NCI-H2107 (cell line): ENCODE measurements at places on chromosomes 11 and 22.

- no peak for DNase-seq
These were observed 120.8 kb downstream of the NECTIN1 start for GRCh38 chr11:119608201-119608600.

GRCh38 chr22:49326558-49326957, 501.1 kb downstream of the BRD1 start:
- DNase-seq = no peak

DNA sequence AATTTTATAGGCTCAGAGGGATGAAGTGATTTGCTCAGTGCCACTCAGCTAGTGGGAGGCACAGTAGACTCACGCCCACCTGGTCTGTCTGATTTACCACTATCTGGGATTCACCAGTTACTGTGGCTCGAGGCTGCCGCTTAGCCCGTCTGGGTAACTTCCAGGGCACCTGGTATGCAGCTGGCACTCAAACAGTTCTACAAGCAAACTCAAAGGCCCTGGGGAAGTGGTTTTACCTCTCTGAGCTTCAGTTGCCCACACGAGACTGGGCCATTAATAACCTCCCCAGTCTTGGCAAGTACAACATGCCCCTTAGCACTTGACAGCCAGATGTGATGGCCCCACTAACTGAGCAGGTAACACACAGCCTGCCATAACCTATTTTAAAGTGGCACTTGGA, 2.6 kb downstream of the GDPD5 start:
- no peak for DNase-seq

DNA sequence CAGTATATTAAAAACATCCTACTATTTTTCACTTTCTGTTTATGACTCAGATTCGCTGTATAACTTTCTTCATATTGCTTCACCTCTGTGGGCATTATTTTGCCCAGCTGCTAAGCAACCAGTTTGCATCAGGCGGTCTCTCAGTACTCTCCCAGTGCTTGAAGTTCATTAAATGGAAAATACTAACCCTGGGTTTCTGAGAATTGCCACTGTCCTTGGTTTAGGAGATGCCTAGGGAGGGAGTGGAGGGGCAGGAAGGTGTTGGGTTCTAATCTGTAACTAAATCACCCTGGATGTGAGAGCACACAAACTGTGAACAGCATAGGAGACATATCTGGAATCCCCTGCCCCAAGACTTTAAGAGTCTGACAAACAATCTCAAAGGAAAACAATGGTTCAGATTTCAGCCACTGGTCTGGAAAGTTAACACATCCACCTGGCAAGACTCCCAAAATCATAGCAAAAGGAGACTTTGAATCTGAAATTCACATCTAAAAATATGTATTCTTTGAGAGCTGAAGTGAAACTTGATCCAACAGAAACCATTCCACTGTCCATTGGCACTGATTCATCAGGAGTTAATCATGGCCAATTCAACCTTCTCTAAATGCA, 540.0 kb downstream of the SOX6 start:
- no peak for DNase-seq

GRCh38 chr11:48043991-48044512, 63.7 kb downstream of the PTPRJ start:
- no peak for DNase-seq

- no peak for DNase-seq
These were observed 130.8 kb downstream of the TRIM29 start for GRCh38 chr11:120007144-120007543.

GRCh38 chr22:20412474-20413216, 18.7 kb downstream of the ZNF74 start:
- no peak for DNase-seq

- DNase-seq = no peak
These were observed 228.5 kb upstream of the SESN3 start for GRCh38 chr11:95459291-95460042.

DNA sequence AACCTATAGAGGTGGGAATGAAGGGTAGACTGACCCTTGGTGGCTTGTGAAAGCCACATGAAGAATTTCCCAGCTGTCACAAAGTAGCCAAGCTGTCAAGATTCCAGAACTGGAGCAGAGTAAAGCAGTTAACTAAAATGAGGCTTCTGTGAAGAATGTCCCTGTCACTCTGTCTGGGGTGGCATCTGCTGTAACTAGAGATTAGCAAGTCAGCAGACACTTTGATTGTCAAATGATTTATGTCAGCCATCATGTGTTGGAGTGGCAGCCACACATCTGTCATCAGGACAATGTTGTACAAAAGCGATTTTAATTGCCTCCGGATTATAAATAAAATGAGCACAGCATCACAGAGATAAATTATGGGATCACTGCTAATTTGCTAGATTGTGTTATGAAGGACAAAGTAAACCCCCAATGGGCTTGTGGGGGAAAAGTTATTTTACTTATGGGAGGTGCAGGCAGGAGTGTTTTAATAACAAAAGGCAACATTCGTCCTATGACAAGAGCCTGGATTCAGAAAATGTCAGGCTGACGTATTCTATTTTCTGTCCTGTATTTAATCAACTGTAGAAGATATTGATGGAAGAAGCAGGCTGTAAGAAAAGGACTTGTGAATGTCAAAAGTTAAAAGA, 270.9 kb downstream of the FAM181B start:
- no peak for DNase-seq

DNA sequence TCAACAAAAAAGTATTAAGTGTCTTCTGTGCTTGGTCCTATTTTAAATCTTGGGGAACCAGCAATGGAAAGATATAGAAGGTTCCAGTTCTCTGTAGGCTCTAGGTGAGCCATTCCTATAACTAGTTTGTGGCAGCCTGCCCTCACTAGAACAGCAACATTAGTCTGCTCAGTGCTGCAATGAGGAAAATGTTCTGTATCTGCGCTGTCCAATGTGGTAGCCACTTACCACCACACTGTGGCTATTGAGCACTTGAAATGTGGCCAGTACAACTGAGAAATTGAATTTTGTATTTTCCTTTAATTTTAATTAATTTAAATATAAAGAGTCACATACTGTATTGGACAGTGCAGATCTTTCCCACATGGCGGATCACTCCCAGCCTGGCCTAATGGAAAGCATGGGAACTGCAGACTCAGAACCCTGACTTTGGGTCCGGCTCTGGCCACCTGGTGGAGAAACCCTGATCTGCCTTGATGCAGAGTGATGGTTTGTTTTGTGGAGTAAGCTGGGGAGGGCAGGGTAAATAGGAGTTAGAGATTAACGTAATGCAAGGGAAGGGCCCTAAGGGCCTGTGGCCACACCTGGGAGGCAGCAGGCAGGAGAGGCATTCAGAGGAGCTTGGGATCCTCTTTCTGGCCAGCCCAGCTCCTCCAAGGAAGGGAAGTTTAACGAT, 101.0 kb downstream of the ME3 start:
- DNase-seq = no peak

DNA sequence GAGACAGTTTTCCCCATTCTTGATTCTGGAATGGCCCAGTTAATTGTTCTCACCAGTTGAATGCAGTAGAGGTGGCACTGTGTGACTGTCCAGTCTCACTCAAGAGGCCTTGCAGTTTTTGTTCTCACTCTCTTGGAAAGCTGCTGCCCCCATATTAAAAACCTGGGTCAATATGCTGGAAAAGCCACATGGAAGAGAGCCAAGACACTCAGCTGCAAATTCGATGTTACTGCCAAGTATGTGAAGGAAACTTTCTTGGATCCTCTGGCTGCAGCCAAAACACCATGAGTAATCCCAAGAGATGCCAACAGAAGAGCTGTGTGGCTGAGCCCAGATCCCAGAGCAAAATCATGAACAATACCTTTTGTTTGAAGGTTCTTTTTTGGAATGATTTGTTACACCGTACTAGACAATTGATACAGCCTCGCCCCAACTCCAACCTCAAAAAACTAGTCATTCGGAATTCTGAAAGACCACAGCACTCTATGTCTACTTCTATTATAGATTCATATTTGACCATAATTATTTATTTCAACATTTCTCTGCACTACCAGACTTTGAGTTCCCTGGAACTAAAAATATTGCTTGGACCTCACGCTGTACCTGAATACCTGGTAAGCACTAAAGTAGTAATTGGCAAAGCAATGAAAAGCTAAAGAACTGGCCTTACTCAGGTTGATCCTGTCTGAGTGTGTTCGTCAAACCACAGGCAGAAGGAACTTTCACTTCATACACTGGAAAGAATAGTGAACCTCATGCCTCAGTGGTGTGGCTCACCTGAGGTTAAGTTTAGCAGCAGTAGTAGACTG, 378.8 kb downstream of the ETS1 start:
- DNase-seq = no peak

DNA sequence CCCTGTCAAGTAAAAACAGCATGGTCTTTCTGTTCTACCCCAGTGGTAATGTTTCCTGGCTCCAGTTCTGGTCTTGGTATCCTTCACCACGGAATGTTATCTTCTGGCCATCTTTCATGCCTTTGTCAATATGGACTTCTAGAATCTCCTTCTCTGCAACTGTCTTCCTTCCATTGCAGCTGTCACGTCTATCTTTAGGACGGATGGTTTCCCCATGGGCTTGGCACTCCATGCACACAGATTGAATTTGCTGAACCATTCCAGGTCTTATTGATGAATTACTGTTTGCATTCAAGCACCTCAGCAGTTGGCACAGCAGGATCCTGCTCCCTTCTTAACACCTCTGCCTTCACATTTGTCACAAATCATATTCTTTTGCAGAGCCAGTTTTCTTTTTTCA, 44.9 kb upstream of the SLC25A18 start:
- no peak for DNase-seq

- DNase-seq = no peak
These were observed 58.3 kb downstream of the MYH9 start for GRCh38 chr22:36329254-36330078.

DNA sequence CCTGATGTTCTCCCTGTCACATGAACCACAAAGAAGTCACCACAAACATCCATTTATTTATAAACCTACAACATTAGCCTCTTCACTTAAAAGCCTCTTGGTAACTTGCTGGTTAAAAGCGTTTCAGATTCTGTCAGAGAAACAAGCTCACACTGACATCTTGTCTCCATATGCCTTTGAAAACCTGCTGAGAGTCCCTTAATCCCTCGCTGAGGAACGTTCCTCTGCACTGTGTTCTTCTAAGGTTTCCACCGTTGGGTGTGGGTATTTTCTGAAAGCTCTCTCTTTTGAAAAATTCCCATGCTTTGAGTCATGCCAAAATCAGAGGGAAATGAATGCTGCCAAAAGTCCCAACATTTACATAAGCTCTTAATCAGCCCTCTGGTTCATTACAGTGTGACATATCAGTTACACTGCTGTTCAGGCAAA, 149.8 kb downstream of the CCDC34 start:
- no peak for DNase-seq

GRCh38 chr11:108768370-108768769, 103.5 kb downstream of the DDX10 start:
- no peak for DNase-seq

- no peak for DNase-seq
These were observed 18.1 kb downstream of the MAML2 start for GRCh38 chr11:96324912-96325311.
